NCI-H1436 treated with DMSO at 0.1 percent for 48 hours (cell line): ENCODE measurements at places on chromosomes 7 and 10.

DNA sequence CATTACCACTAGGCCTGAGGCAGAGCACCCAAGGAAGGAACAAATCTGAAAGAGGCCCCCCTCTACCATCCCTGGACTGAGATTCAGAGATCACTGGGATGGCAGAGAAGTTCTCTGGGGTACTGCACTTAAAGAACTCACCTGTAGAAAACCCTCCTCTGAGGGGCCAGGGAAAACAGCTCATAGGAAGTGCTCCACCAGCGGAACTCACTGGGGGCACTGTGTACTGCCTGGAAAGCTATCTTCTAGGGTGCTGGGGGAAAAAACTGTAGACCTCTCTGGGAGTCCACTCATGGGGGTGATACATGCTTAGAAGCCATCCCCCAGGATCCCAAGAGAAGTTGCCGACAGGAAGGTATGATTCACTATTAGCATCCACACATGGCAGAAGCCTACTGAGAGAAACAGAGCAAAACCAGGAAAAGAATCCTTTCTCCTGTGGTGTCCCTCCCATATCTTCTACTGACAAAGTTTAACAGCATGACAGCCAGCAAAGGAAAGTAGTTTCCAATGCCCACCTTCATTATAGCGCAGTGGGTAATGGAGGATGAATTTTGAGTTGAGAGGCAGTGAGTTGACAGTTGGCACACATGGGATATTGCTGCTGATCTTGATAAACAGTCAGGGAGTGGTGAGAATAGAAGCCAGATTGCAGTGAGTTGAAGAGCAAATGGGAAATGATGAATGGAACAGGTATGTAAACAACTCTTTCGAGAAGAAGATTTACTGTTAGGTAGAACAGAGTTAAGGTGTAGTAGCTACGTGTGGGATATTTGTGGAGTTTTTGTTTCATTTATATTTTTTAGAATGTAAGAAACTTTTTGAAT, 20.9 kb downstream of the ANKIB1 start:
- no peak for DNase-seq

GRCh38 chr10:46227936-46228562, 58.7 kb upstream of the ANTXRL start:
- DNase-seq: no peak

DNA sequence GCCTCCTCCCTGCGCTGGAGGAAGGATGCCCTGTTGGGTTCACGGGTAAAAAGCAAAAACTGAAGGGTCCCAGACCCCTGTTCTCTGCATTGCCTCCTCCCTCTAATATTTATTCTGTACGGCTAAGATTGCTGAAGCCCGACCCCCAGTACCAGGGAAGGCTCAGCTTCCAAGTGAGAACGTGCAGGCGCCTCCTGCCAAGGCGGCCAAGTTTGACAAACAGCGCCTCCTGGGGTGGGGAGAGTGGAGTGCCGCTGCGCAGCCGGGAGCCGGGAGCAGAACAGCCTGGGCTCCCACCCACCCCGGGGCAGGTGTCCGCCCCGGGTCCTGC, 4.7 kb upstream of the EBF3 start:
- no peak for DNase-seq

DNA sequence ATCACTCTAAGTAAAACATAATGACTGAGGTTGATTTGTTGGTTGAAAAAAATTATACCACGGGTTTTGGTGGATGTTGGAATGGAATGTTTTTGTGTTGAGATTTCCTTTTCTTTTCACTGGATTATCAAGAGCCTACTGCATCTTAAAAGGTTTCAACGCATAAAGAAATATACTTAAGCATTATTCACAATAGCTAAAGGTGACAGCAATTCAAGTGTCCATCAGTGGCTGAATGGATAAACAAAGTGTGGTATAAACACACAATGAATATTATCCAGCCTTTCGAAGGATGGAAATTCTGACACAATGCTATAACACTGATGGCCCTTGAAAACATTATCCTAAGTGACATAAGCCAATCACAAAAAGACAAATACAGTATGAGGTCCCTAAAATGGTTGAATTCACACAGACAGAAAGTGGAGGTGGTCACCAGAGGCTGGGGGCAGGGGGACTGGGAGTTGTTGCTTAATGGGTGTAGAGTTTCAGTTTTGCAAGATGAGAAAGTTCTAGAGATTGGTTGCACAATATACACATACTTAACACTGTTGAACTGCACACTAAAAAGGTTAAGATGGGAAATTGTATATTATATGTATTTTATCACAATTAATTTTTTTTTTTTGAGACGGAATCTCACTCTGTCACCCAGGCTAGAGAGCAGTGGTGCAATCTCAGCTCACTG, 122.3 kb downstream of the NRP1 start:
- DNase-seq: no peak

DNA sequence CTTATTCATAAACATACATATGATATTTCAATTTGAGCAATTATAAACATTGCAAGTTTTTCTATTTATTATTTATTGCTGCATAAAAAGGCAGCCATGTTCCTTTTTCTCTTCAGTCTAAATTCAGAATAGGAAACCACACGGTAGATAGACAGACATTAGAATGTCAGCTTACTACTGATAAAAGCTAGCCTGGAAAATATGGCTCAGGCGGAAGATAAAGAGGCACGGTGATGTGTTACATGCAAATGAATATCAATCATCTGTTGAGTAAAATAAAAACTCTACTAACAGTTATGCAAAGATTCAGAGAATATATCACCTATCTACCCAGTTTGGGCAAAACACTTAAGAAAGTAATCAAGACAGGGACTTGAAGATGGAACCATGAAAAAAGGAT, 73.5 kb upstream of the PDSS1 start:
- DNase-seq: no peak

DNA sequence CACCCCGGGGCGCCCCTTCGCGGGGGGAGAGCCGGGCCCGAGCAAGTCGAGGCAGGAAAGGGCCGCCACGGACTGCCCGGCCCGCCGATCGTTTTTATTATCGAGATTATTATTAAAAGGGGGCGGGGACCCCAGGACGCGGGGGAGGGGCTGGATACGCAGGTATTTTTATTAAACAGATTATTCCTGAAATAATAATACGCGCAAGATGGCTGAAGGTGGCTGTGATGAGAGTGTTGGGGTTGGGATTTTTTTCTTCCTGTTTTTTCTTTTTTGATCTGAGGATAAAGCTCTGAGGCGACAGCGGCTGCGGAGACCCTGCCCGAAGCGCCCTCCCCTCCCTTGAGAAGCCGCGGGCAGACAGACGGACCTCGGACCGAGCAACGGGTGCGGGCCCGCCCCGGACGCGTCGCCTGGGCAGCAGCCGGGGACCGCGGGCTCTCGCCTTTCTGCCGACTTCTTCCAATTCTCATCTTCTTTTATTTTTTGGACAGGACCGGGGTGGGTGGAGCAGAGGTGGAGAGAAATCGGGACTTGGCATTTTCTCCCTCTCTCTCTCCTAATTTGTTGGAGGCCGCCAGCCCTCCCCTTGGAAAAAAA, 1.4 kb upstream of the TRIM8 start:
- DNase-seq: no peak

DNA sequence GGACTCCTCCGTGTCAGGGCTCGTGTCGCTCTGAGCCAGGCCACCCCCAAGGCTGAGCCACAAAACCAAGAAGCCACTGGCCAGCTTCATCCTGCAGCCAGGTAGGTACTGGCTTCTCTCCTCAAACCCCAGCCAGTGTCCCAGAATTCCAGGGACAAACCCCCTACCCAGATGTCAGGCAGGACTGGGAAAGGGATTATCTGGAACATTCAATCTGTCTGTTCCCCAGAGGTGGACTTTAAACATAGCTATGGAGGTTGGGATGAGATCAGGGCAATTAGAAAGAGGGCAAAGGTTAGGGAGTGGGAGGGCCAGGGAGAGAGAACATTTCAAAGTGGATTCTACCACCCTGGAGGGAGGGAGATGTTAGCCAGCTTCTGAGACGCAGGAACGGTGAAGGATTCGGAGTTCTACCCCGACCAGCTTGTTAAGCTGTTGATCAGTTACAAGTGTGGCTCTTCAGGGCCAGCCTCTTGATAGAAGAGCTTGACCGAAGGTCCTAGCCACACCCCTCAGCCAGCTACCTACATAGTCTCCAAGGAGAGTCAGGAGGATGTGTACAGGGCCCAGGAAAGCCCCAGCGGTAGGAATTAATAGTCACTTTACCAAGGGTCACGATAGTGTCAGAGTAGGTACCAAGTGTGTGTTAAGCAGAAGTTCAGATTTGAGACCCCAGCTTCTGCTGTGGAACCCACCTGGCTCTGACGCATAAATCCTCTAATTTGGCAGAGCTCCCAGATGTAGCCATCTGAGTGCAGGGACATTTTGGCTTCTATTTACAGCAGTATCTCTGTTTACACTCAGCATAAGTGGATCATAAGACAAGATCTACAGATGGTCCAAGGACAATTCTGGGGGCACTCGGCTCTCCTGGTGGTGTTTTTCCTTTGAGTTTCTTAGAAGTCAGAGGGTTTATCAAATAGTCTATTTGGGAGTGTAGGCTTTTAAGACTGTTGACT, at the start of gene PLA2G12B:
TSS of gene PLA2G12B (minus strand) at position 211 of the 959 bp plus-strand sequence. CDS start at position 90, 121 bp downstream.
- no peak for DNase-seq

DNA sequence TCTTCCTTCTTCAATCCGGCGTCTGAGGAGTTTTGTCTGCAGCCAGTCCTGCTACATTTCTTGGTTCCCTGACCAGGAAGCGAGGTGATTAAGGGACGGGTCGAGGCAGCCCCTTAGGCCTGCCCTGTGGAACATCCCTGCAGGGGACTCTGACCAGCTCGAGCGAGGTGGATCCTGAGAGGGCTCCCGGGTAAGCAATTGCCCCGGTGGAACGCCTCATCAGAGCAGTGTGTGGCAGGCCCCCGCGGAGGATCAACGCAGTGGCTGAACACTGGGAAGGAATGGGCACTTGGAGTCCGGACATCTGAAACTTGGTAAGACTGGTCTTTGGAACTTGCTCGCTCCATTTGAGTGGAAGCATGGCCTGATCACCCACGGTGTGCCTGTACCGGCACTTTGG, 121.0 kb downstream of the CUL2 start:
- DNase-seq: no peak

DNA sequence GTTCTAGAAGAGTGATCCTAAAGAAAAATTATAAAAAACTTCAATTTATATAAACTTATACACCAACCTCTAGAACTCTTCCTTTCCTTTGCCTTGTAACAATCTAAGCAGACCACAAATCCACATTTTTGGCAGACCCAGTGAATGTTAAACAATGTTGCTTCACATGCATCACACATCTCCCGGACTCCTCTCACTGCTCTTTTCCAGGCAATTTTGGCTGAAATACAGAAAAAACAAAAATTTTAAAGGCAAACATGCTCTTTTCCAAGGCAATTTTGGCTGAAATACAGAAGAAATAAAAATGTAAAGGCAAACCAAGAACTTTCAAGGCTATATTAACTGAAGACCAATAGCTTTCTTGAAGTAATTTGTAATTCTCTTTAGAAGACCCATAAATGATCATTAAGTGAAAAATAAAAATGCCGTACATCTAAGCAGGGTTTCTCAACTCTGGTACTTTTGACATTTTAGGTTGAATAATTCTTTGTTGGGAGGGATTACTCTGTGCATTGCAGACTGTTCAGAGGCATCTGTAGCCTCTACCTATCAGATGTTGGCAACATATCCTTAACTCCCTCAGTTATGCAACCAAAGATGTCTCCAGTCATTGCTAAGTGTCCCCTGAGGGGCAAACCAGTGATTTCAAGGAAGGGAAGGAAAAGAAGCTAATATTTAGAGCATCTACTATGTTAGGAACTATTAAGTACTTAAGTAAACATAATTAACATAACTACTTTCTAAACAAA, 64.4 kb downstream of the NRBF2 start:
- no peak for DNase-seq

- DNase-seq: no peak
Measured at GRCh38 chr10:50387732-50388073, 136.4 kb upstream of the ASAH2 start.

- no peak for DNase-seq
Measured at GRCh38 chr10:76286536-76286935, 855.1 kb downstream of the LRMDA start.
